Stimulated activated CD4-positive, alpha-beta T cell treated with anti-CD3 and anti-CD28 coated beads, Interleukin-4, amount 100 ng/mL, for 4 hours (primary cell): ENCODE measurements at places on chromosomes 5 and 9.
A peak's percentile ranks its signal among the peaks of the same experiment; 100 is the strongest.

DNA sequence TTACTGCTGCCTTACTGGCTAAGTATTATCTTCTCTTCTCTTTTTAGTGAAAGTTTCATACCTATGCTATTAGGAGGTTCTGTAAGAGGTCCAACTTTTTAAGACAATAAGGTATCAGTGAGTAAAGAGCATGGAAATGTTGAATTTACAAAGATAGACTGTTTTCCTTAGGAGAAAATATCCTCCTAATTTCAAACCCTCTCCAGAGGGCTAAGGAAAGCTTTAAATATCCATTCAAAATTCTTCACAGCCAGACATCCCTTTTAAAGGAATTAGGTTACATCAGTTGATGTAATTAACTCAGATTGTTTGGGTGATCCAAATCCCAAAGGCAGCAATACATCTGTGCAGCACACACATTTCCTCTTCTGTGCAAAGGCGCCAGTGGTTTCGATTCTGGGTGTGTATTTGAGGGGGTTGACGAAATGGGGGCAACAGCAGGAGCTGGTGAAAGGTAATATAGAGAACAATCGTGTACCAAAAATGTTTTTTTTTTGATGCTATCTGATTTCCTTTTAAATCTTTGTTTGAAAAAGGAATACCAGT, 273.8 kb upstream of the RPS23 start:
- no peak for DNase-seq

GRCh38 chr9:114286146-114286679, 36.7 kb upstream of the ORM1 start:
- DNase-seq = no peak

DNA sequence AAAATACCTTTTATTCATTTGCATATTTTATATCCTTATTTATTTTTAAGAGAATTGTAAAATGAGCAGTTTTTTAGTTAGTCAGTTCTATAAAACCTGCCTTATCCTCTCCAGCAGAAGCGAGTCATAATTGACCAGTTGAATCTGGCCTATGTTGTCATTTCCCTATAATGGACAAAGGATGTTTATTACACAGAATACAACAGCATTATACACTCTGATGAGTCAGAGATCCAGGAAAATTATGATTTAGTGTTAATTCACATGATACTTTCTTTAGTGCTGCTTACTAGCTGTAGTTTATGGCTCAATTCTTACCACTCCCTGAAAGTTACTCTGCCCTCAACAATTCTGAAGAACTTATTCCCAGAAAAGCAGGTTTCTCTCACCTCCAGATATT, 26.8 kb upstream of the LURAP1L start:
- no peak for DNase-seq

DNA sequence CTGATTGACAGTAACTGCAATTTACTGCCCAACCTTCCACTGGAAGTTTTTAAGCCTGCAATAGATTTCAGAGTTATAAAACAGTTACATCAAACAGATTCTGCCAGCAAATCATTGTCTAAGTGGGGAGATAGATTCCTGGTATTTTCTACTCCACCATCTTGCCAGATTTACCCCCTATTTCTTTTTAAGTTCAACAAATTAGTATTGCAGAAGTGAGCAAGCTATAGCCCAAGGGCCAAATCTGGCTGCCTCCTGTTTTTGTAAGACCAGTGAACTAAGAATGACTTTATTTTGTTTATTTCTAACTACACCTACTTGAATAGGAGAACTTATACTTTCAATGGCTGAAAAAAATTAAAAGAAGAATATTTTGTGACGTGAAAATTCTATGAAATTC, 8.8 kb upstream of the TMEM171 start:
- no peak for DNase-seq

DNA sequence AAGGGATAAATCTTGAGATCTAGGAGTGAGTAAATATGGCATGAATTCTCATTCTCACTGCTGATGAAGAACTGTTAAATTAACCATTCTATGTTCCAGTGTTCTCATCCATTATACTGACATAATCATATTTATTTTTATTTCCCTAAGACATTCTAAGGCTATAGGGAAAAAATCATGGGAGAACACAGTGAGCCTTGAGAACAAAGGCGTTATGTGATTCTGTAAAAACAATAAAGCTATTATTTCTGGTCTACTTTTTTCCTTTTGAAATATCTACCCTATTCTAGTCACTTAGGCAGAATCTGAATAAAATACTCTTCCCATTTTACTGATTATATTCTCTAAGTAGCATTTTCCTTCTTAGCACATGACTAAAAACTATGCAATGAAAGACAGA, 155.7 kb upstream of the ADAMTS16 start:
- no peak for DNase-seq

DNA sequence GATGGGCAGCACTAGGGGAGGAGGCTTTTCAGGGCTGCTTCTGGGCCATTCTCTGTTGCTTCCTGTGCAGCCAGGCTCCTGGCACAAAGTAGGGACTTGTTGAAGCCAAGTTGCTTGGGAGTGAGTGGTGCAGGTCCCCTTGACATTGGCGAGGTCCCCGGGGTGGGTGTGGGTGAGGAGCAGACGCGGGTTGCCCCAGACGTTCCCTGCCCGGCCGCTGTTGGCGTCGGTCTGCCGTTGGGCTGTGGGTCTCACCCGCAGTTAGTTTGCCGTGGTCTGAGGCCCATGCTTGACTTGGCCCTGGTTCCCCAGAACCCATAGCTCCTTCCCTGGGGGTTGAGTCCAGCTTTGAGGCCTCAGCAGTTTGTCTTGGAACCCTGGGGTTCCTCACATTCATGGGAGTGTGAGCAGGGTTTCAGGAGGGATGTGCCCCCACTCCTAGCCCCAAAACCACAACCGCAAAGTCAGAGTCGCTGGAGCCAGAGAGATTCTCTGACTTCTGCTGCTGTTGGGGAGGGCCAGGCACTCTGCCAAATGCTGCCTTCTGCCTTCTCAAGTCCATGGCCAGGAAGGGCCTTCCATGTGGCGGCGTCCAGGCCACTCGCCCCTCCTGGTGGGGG, 77.5 kb downstream of the RXRA start:
- peak; percentile 30 for DNase-seq

DNA sequence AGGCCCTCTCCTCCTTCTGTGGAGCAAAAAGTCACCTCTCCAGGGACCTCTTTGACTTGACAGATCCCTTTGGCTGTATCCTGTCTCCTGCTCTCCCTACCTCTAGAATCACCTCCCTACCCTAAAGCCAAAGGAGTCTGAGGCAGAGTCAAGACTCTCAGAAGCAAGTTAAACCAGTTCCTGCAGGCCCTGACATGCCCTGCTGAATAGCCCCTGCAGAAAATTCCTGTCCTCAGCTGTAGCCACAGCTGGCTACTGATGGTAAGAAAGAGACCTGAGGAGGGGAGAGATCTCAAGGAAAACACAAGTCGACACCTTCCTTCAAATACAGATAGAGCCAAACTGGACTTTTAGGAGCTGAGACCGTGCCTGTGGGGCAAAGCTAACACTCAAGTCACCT, 23.7 kb upstream of the UBAP2 start:
- no peak for DNase-seq

- DNase-seq = no peak
These were observed 446.6 kb upstream of the GRIA1 start for GRCh38 chr5:153043886-153044285.

DNA sequence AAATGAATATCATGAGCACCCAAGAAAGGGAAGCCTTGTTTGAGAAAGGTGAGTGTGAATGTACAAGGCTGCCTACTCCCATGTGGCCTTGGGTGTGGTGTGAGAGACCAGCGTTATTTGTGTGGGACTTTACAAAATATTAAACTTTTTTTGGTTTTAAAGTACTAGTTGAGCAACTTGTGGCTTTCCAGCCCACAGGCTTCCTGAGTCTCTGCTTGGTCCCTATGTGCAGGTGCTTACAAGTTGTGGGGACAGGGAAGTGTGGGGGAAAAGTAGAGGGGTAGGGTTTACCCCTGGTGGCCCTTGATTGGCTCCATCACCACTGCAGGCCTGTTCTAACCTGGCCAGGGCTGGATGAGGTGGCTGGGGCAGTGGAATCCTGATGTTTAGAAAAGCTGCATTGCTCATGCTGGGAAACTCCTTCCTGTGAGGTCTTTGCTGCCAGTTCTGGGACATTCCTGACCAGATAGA, 19.7 kb downstream of the PTTG1 start:
- DNase-seq = no peak

DNA sequence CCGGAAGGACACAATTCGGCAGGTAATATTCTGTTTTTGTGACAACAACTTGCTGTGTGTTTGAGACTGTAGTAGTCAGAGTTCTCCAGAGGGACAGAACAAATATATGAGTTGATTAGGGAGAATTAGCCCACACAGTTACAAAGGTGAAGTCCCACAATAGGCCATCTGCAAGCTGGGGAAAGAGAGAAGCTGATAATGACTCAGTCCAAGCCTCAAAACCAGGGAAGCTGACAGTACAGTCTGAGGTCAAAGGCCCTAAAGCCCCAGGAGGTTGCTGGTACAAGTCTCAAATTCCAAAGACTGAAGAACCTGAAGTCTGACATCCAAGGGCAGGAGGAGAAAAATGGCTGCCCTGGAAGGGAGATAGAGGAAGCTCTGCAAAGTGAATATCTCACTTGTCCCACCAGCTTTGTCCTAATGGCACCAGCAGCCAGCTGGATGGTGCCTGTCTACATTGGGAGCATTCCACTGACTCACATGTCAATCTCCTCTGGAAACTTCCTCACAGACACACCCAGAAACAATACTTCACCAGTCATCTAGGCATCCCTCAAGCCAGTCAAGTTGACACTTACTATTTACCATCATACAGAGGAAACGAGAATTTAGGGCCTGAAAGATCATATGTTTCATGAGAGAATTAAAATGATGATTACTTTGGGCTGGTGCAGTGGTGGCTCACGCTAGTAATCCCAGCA, 36.3 kb upstream of the CTXN3 start:
- DNase-seq = no peak

DNA sequence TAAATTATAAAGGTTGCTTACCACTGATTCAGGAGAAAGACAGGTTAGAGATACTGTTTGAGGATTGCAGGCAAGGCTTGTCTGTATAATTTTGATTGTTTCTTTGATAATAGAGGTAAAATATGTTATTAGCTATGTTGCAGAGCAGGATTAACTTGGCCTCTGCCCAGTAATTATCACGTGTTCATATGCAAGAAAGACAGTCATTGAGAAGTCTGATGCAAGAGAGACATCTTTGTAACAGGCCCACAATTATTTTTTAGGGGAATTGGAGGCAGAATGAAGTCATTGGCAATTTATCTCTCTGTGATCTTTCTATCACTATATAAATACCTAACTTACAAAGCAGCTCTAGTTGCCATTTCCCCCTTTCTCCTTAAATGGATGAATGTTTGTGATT, 46.0 kb downstream of the SLC44A1 start:
- DNase-seq = no peak

DNA sequence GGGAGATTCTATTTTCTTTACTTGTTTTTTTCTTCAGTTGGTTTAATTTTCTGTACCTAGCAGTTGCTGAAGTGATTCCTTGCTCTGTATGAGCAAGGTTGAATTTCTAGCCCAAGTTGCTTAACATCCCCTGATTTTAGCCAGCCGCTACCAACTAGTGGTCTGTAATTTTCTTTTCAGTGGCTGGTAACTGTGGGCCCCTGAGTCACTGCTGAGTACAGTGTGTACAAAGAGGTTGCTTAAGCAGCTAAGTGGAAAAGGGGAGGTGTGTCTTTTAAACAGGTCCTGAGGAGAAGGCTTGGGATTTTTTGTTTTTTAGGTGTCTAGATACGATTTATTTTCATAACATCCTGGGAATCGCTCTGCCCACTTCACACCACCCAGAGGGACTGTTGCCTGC, 254.7 kb downstream of the NR3C1 start:
- no peak for DNase-seq

GRCh38 chr5:2007878-2008501, 125.3 kb upstream of the IRX4 start:
- no peak for DNase-seq

- no peak for DNase-seq
These were observed 113.0 kb downstream of the TRIO start for GRCh38 chr5:14256026-14256690.

DNA sequence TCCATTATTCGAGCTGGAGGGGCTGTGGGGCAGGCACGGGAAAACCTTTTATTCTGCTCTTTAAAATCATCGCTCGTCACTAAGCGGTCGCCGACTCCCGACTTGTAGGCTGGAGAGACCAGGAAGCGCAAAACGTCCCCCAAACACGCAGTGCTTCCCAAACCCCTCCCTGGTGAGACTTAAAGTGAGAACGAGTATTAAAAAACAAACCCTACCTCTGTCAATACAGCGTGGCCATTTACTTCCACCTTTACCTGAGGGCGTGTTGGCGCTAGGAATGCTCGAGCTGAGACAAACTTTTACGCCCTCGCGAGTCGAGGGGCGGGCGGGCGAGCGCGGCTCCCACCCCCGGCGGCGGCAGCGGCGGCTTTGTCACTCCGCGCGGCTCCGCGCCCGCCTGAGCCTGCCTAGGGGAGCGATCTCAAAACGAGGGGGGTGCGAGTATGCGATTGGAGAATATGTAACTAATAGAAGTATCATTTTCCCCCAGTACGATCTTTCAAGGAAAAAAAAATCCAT, at the start of gene NR2F1-AS1:
Gene NR2F1-AS1, minus strand, starts transcription at position 293 of the 519 bp plus-strand sequence.
- no peak for DNase-seq

DNA sequence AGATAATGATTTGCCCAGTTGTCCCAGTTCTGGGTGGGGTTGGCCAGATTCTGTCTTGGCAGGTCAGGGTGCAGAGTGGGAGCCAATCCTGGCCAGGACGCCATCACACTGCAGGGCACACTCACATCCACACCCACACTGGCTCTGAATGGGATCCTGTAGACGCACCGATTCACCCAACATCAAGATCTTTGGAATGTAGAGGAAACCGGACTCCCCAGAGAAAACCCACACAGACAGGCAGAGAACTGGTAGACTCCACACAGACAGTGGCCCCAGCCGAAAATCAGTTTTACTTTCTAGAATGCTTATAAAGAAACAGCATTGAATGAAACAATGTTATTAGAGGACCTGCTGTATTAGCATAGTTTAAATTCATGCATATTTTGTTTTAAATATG, 343.1 kb upstream of the DAB2 start:
- no peak for DNase-seq

DNA sequence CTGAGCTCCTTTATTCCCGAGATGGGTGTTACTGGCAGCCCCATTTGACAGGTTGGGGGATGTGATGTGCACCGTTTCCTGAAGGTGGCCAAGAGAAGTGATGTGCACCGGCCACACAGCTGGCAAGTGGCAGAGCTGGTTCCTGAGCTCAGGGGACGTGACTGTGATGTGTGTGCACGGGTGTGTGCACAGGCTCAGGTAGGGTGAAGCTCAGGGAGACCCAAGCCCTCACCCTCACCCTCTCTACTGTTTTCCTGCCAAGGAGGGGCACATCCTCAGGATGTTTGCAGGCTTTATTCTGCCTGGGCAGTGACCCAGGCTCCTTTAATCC, 56.6 kb downstream of the WWC1 start:
- DNase-seq = no peak

- DNase-seq = no peak
These were observed 36.6 kb upstream of the SARDH start for GRCh38 chr9:133774799-133775198.
